ENCODE measurements at places on chromosomes 1 and 21. TPM values are rescaled to one million over a fixed set of nuclear protein-coding genes. Genes with fewer than 3 reads are reported as not detected.

DNA sequence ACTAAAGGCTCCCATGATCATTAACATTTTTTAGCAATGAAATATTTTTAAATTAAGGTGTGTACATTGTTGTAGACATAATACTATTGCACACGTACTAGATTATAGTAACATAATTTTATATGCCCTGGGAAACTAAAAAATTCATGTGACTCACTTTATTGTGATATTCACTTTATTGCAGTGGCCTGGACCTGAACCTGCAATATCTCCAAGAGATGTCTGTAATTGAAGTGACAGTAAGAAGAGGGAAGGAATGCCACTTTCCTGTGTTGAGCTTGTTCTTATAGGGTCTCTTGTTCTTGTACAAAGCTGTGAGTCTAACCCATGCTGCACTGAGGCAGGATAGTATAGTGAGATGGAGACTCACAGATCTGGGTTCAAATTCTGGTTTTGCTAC is 66.9 kb upstream of the USP24 start:
- no peak for DNase-seq

DNA sequence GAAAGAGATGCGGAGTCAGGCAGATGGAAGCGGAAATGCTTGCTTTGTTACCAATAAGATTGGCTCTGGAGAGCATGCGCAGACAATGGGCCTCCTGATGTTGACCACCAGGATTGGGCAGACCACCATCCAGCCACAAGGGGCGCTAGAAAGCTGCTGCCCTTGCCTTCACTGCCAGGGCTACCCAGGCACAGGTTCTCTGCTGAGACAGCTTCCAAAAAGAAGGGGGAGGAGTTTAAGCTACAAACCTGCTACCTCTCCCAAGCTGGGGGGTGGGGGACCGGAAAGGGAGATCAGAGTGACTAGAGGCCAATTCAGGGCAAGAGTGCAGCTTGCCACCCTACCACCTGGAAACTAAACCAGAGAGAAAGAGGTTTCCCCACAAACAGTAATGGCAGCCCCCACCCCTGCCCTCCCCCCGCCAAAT is 369.7 kb downstream of the RRAGC start:
- no peak for DNase-seq

- DNase-seq = no peak
Observed at GRCh38 chr1:9424261-9424660, 115.0 kb upstream of the SLC25A33 start.

- no peak for DNase-seq
Observed at GRCh38 chr1:177934927-177935326, 34.9 kb downstream of the SEC16B start.

- no peak for DNase-seq
Observed at GRCh38 chr1:237873487-237874211, 17.1 kb downstream of the ZP4 start.

DNA sequence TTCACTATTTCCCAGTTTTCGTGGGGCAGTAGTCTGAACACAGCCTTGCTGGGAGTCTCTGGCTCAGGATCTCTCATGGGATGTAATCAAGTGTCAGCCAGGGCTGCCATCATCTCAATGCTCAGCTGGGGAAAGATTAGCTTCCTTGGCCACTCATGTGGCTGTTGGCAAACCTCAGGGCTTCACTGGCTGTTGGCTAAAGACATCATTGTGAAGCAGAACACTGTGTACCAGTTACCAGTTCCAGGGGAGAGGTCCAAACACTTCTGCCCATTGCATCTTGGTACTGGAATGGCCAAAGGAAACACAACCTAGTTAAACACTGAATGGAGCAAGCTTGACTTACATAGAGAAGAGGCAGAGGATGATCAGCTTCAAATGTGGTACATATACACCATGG is 33.7 kb downstream of the AADACL4 start:
- DNase-seq = no peak

DNA sequence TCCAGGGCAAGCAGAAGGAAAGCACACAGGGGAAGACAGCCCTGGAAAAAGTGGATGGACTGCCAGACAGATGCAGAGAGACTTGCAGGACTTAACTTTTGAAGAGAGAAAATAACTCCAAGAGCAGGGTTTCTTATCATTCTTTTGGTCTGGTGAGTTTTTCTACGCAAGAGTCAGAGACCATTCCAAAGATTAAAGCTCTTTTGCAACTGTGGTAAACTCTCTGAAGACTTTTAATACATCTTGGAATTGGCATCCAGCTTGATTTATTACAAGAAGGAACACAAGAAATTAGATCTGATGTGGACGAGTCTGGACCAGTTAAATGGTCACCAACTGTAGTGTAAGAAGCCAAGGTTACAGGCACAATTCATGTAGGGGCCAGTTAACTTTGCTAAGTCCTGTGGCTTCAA is 153.4 kb downstream of the SIPA1L2 start:
- no peak for DNase-seq

DNA sequence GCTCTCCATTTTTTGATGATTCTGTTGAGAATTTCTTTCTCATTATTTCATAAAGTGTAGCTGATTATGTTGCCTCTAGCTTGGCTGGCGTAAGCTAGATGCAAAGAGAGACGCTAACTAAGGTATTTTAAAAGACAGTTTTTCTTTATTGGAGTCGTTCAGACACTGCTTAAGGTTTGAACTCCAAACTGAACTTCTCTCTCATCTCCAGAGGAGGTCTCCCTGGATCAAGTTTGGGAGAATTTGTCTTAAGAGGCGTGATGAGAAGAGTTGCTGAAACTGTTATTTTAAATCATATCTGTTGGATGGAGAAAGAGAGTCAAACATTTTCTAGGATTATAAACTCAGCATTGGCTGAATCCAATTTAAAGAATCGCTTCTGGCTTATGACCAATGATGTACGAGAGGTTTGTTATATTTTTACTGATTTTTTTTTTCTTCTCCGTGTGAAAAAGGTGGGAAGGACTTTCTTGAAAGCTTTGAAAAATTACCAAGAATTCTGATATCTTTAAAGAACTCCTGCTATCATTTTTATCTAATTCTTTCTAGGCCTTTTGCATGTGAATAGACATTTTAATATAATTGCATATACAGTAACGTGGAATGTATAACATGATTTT is 34.0 kb downstream of the MAP3K7CL start:
- no peak for DNase-seq

- DNase-seq = no peak
Observed at GRCh38 chr1:43272161-43272560, 2.4 kb downstream of the TMEM125 start.

DNA sequence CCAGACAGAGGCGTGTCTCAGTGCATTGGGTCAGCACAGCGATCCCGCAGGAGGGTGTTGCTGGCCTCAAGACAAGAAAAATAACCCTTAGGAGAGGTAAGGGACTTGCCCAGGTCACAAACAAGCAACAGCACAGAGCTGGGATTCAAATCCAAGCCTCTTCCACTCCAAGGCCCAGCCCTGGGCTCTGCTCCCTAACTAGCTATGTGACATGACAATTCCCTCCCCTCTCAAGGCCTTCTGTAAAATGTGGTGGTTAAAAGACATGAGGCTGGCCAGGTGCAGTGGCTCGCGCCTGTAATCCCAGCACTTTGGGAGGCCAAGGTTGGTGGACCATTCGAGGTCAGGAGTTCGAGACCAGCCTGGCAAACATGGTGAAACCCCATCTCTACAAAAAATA is 28.1 kb upstream of the LAPTM5 start:
- no peak for DNase-seq

DNA sequence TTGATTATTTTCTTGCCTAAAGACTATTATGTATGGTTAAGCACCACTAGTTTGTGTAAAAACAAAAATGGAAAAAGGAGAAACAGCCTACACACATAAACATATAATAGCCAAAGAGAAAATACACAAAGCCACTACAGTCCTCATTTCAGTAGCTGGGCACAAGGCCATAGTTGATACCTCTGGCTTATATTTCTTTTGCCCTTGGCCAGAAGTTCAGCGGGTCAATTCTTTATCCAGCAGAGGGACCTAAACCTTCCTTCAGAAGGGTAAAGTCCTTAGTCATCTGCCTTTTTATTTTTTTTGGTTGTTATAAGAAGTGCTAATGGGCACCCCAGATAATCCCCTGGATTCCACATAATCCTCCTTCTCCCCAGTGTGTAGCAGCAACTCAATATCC is 134.1 kb downstream of the PIGK start:
- DNase-seq = no peak

DNA sequence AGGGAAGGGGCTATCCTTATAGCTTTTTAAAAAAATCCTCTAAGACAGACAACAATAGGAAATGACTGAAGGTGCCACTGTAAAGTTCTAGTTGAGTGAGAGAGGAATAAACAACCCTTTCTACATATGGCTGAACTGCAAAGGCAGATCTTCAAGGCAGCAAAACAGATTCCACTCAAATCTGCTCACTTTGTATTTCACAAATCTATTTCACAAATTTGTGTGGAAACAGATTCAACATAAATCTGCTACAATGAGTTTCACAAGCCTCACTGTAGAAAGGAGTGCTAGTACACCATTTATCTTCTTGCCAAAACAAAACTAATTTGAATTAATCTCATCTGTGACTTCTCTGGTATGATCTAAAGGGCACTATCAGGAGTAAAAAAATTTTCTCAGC is 451.3 kb downstream of the PLA2G4A start:
- DNase-seq = no peak

GRCh38 chr1:82704393-82704792 is 903.7 kb downstream of the ADGRL2 start:
- DNase-seq = no peak

DNA sequence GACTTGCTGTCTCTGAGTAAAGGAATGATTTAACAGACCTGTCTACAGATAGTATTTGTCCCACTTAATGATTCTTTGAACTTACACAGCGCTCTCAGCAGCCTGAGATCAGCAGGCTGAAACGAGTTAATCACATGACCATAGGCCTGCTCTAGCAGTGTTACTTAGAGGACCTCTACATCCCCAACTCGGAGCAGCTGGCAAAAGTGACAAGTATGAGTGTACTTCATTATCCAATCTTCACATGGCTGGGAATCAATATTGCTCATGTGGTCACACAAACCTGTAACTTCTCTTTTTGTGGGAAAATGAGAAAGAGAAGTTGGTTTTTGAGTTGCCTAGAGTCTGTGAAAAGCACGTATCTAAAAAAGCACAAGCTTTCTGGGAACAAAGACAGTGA is 11.4 kb upstream of the ATP13A2 start:
- no peak for DNase-seq

The MNDA gene
- polyA plus RNA-seq = 0.96 TPM

The HPDL gene
- 0.47 TPM for polyA plus RNA-seq
